Activated CD4-positive, alpha-beta T cell treated with anti-CD3 and anti-CD28 coated beads, Interleukin-2, Interleukin-4, amounts not matched to agents 100 ng/mL and 50 ng/mL, durations not matched to agents 16 hours and 8 hours (primary cell): ENCODE measurements at places on chromosomes 5 and 9.

DNA sequence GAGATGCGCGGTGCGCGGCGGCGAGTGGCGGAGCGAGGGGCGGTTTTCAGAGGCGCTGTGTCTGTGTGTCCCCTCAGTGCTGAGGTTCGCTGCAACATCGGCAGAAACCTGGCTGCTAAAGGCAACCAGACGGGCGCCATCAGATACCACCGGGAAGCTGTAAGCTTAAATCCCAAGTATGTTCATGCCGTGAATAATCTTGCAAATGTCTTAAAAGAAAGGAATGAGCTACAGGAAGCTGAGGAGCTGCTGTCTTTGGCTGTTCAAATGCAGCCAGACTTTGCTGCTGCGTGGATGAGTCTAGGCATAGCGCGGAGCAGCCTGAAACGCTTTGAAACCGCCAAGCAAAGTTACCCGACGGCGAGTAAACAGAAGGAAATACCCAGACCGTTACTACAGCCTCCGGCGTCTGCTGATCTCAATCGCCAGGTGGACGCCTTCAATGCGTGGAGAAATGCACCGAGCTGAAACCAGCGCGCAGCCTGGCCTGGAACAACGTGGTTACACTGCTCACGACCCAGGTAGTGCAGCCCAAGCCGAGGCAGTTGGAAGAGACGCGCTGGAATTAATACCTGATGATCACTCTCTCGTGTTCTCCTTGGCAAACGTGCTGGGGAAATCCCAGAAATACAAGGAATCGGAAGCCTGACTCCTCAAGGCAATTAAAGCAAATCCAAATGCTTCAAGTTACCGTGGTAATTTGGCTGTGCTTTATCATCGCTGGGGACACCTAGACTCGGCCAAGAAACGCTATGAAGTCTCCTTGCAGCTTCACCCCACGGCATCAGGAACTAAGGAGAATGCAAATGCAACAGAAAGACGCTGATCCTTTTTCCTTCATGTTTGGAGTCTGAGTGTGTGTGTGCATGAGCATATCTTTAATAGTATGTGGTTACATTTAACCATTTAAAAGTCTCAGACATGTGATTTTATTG is 15.9 kb downstream of the OR2V1 start:
- DNase-seq: no peak

GRCh38 chr9:23821375-23822181 is 4.5 kb downstream of the ELAVL2 start:
- DNase-seq: no peak

GRCh38 chr9:23341346-23341745 is 484.7 kb downstream of the ELAVL2 start:
- DNase-seq: no peak

- no peak for DNase-seq
These were observed 6.6 kb upstream of the CYSTM1 start for GRCh38 chr5:140168371-140168770.

DNA sequence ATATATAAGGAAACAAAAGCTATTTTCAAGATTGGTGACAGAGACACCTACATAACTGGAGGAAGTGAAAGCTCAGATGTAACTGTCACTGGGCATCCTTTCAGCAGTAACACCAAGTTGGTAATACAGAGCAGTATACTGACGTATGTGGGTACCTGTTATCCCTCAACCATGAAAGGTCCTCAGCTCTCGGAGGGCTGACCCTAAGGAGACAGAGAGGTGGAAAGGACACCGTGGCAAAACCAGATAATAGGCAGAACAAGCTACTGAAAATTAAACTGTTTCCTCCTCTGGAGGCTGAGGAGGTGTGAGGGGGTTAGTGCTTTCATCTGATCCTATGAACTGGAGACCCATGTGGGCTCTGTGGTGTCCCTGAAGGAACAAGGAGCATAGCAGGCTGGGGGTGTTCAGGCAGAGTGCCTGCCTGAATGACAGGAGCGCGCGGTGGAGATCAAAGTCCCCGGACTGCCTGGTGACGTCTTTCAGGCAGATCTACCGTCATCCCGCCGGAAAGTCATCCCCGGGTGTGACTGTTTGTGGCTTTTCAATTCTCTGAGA is 130.2 kb upstream of the FSTL4 start:
- DNase-seq: no peak

GRCh38 chr5:57311921-57312735 is 138.3 kb downstream of the GPBP1 start:
- no peak for DNase-seq

GRCh38 chr5:173618927-173619519 is 2.6 kb upstream of the BOD1 start:
- DNase-seq: peak; percentile 46

- no peak for DNase-seq
These were observed 138.1 kb downstream of the C9orf50 start for GRCh38 chr9:129482521-129483414.

DNA sequence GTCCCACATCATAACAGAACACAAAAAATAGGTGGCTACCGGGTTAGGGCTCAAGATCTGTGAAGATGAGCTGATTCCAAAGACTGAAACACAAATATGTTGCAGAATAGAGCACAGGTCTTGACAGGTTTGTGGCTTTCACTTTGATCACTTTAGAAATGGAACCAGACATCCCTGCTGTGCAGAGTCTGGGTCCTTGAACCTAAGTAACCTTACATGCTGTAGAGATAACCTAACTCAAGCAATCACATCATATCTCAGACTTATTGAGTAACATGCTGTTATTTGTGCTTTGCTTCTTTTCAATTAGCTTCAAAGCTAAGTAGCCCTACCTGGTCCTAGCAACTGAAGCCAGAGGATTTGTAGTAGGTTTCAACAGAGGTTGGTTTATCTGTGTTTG is 24.3 kb downstream of the FBXW2 start:
- DNase-seq: peak; percentile 35

DNA sequence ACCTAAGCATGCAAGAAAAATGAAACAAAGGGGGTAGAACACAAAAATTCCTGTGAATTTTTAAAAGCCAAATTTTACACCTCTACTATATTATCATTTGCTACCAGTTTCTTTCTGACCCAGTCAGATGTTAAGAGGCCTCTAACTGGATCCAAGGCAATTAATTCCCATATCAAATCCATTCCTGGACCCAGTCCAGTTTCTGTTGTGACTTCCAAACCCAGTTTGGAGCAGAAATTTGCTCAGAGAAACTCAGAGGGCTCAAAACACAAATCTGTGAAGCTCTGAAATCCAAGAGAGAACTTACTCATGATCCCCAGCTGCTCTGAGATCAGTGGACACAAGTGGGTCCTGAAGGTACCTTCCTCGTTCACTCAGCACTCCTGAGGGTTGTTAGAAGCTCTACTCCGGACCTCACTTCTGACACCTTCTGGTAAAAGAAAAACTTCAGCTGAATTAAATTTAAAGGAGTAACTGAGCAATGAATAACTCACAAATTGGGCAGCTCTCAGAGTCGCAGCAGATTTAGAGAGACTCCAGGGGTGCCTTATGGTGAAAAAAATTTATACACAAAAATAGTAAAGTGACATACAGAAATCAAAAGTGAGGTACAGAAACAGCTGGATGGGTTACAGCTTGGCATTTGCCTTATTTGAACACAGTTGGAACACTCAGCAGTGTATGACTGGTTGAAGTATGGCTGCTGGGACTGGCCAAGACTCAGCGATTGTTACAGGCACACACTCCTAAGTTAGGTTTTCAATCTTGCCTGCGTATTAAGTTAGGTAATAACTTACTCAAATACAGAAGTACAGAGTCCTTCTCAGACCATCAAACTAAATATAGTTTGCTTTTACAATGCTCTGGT is 32.4 kb downstream of the INSL4 start:
- DNase-seq: peak; percentile 5

- no peak for DNase-seq
These were observed 126.3 kb downstream of the ATPSCKMT start for GRCh38 chr5:10123254-10123989.

DNA sequence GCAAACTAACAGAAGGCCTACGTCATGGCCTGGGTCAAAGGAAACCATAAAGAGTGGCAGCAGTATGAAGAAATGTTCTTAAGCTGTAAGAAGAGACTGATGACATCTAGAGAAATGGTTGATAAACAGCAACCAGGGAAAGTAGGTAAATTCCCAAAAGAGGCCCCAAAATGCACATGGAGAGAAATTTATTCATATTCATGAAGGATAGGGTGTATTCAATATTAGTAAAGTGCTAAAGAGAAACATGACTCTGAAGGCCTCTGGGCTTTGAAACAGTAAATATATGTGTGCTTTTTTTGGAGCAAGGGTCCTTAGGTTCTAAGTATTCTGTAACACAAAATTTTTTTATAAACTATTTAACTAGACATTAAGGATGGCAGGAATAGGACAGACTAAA is 149.7 kb upstream of the GRIA1 start:
- no peak for DNase-seq

DNA sequence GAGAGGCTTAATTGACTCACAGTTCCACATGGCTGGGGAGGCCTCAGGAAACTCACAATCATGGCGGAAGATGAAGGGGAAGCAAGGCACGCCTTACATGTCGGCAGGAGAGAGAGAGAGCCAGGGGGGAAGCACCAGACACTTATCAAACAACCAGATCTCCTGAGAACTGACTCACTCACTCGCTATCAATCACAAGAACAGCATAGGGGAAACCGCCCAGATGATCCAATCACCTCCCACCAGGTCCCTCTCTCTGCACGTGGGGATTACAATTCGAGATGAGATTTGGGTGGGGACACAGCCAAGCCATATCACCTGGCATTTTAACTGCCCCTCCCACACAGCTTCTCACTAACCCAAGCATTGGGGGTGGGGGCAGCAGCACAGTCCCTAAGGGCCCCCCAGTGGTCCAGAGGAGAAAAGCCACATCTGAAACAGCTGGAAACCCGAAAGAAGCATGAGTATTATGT is 76.1 kb upstream of the ASS1 start:
- DNase-seq: peak; percentile 50

DNA sequence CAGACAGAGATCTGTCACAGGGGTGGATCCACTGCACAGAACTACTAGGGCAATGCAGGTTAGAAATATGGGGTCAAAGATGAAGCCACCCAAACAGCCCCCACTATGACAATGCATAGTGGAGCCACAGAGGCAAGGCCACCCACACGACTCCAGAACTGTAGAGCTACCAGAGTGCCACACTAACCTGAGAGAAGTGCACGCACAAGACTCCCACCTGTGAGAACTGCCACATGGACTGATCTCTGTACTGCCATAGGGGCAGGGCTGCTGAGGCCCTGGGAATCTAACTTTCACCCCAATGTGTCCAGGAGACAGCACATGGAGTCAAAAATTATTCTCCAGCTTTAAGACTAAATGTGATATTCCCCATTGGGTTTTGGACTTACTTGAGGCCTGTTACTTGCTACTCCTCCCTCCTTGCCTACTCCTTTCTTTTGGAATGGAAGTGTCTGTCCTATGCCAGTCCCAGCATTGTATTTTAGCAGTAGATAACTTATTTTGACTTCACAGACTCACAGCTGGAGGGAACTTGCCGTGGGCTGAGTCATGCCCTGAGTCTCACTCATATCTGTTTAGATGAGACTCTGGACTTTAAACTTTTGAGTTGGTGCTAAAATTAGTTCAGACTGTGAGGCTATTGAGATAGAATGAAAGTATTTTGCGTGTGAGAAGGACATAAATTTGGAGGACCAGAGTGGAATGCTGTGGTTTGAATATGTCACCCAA is 853.3 kb downstream of the MAT2B start:
- no peak for DNase-seq

DNA sequence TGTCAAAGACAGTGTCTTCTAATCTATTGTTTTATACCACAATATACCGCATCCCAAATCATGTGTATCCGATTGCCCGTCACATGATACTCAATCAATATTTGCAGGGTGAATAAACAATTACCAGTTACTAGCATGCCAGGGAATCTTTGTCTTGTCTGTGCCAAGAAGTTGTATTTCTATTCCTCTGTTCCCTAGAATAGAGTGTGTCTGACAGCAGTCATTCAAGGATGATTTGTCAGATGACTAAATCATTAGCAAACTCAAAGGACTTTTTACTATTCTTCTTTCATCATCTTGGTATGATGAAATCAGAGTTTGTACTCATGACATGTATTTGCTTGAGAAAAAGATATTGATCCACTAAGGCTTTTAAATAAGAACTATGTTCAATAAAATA is 348.8 kb downstream of the HTR1A start:
- DNase-seq: no peak

- no peak for DNase-seq
These were observed 43.2 kb upstream of the FOXE1 start for GRCh38 chr9:97809666-97810344.

- DNase-seq: no peak
These were observed 11.2 kb downstream of the AGXT2 start for GRCh38 chr5:35036536-35036935.

GRCh38 chr9:6029604-6030274 is 14.3 kb upstream of the RANBP6 start:
- DNase-seq: no peak

GRCh38 chr9:116325924-116326323 is 172.3 kb downstream of the PAPPA start:
- no peak for DNase-seq

GRCh38 chr5:131846536-131846935 is 49.7 kb upstream of the FNIP1 start:
- no peak for DNase-seq

DNA sequence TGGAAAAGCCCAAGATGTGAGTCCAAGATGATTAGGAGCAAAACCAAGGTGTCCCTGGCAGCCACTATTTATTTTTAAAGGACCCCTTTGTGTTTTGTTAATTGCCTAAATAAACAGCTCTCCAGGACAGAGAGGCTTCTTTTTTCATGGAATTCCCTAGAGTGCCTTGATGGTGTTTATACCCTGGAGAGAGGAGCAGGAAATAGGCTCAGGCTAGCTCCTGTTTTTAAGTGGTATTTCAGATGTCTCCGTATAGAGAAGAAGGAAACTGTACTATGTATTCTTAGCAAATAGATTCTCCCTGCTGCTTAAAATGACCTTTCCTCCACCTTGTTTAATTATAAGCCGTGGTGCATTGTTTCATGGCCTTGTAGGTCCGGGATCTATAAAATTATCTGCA is 292.4 kb downstream of the CD180 start:
- no peak for DNase-seq
